ENCODE measurements at places on chromosomes 7 and 10. TPM values are rescaled to one million over a fixed set of nuclear protein-coding genes. Genes with fewer than 3 reads are reported as not detected.

- H3K27me3 ChIP-seq, result no peaks in the 10 kb centered on the region
- no peaks in the 10 kb centered on the region for H3K4me1 ChIP-seq
- no peak overlapping the region for H3K4me3 ChIP-seq
Observed at GRCh38 chr7:90886416-90886815, 290.3 kb downstream of the CDK14 start.

DNA sequence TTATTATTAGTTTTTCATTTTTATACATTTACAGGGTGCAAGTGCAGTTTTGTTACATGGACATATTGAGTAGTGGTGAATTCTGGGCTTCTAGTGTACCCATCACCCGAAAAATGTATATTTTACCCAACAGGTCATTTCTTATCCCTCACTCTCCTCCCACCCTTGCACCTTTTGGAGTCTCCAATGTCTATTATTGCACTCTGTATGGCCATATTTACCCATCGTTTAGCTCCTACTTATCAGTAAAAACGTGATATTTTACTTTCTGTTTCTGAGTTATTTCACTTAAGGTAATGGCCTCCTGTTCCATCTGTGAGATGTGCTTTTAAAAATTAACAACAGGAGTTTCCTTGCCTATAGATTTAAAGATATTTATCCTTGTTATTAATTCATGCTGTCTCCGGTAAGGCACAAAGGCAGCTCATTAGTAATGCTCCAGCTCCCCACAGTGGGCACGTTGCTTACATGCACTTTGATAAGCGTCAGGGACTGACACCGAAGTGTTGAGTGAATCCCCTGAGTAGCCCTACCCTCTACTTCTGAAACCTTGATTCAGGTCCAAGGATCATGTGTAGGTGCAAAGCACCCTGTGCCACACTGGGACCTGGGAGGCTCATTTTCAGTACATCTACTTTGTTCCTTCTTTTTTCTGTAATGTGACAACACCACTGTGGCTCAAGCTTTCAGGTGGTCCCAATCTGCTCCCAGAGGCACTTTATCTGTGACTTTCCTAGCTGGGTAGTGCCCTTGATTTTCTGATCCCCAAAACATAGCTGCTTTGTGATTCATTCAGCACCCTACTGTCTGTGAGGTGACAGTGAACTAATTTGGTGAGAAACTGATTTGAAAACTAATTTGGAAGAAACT lies 27.3 kb downstream of the HYAL4 start:
- peaks cover 10% of the 10 kb centered on the region for H3K27me3 ChIP-seq
- no peaks in the 10 kb centered on the region for H3K4me1 ChIP-seq
- no peak overlapping the region for H3K27ac ChIP-seq
- no peaks in the 10 kb centered on the region for H3K36me3 ChIP-seq
- H3K4me3 ChIP-seq, result no peak overlapping the region

- H3K36me3 ChIP-seq, result no peaks in the 10 kb centered on the region
- no peak overlapping the region for H3K27ac ChIP-seq
- H3K4me1 ChIP-seq, result 0 out of 2 replicates have a peak, but pooled peaks cover 5% of the 10 kb centered on the region
- no peak overlapping the region for H3K4me3 ChIP-seq
Observed at GRCh38 chr7:36092221-36092771, 60.8 kb upstream of the EEPD1 start.

- no peaks in the 10 kb centered on the region for H3K4me1 ChIP-seq
- no peak for DNase-seq
- no peak overlapping the region for H3K27ac ChIP-seq
- no peaks in the 10 kb centered on the region for H3K27me3 ChIP-seq
- no peak overlapping the region for H3K4me3 ChIP-seq
Observed at GRCh38 chr7:121262221-121262620, 66.6 kb upstream of the WNT16 start.

DNA sequence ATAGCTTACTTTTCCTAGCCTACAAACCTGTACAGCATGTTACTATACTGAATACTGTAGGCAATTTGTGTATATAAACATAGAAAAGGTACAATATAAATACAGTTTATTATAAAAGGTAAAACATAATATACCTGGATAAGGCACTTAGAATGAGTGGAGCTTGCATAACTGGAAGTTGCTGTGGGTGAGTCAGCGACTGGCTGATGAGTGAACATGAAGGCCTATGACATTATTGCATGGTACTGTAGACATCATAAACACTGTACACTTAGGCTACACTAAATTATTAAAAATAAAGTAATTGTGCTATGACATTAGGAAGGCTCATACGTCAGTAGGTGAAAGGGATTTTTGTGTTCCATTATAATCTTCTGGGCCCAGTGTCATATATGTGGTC lies 228.8 kb downstream of the HDAC9 start:
- DNase-seq, result no peak
- H3K27me3 ChIP-seq, result no peaks in the 10 kb centered on the region
- H3K4me1 ChIP-seq, result no peaks in the 10 kb centered on the region
- H3K36me3 ChIP-seq, result no peaks in the 10 kb centered on the region

GRCh38 chr10:123795196-123795780 lies 96.3 kb downstream of the CPXM2 start:
- no peaks in the 10 kb centered on the region for H3K36me3 ChIP-seq
- no peak overlapping the region for H3K4me3 ChIP-seq
- H3K27me3 ChIP-seq, result no peaks in the 10 kb centered on the region
- H3K27ac ChIP-seq, result no peak overlapping the region
- no peaks in the 10 kb centered on the region for H3K4me1 ChIP-seq
- DNase-seq, result no peak

GRCh38 chr7:158302274-158303070 lies 285.2 kb downstream of the PTPRN2 start:
- H3K36me3 ChIP-seq, result no peaks in the 10 kb centered on the region
- no peaks in the 10 kb centered on the region for H3K4me1 ChIP-seq
- peaks cover 3% of the 10 kb centered on the region for H3K27me3 ChIP-seq
- H3K27ac ChIP-seq, result no peak overlapping the region

GRCh38 chr10:98795467-98795866 lies 348.7 kb upstream of the HPS1 start:
- H3K27me3 ChIP-seq, result peaks cover 6% of the 10 kb centered on the region
- no peaks in the 10 kb centered on the region for H3K36me3 ChIP-seq
- H3K4me3 ChIP-seq, result no peak overlapping the region
- no peak for DNase-seq
- no peak overlapping the region for H3K27ac ChIP-seq

DNA sequence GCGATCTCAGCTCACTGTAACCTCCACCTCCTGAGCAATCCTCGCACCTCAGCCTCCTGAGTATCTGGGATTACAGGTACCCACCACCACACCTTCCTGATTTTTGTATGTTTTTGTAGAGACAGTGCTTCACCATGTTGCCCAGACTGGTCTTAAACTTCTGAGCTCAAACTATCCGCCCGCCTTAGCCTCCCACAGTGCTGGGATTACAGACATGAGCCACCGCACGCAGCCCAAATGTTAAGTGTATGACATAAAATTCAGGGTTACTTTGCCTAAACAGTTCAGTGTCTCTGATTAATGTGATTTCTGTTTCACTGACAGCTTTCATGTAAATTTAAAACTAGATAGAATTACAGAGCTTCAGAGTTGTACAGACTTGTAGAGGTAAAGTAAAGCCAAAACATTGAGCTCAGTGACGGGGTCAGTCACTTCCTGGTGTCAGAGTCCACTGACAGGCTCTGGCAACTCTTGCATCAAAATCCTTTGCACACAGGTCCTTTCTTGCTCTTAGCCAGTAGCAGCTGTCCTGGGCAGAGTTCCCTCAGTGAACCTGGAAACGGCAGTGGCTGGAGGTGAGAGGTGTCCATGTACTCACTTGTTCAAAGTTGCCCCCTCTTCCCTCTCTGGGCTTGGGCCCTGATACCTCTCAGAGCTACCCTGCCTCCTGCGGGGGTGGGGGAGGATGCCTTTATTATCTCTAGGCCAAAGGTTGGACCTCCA lies 33.7 kb downstream of the MGMT start:
- H3K4me1 ChIP-seq, result no peaks in the 10 kb centered on the region
- H3K27ac ChIP-seq, result no peak overlapping the region
- no peaks in the 10 kb centered on the region for H3K27me3 ChIP-seq
- no peak for DNase-seq

- no peak for DNase-seq
- H3K36me3 ChIP-seq, result no peaks in the 10 kb centered on the region
- H3K27ac ChIP-seq, result no peak overlapping the region
Observed at GRCh38 chr10:10222304-10222841, 795.3 kb upstream of the CELF2 start.

DNA sequence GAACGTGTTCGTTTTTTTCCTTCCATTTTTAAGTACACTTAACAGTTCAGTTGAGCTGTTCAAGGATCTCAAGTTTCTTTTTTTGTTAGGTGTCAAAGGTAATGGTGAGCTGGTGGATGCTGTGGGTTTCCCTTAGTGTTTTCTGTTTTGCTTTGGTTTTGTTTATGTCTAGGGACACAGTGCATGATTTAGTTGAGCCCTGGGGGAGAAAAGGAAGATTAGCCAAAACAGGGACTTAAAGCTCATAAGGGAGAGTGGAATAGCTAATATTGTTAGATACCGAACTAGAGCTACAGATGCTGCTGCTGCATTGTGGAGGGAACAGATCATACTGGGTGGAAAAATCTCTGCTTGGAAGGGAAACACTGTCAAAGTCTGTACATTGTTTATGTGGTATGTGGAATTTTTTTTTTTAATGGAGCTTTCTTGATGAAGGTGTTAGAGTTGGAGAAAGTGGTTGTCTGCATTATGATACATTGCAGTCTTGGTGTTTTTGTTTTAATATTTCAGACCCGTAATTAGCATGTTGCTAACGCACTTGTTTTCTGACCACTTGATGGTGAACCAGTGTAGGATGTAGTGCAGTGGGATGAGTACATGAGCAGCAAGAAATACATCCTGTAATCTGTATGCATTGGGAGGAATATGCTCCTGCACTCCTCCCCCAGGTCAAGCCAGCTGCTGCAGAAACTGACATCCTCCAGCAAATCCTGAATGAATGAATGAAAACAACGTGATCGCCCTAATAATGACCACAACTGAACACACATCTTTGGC lies 2.1 kb downstream of the GLCCI1 start:
- H3K27me3 ChIP-seq, result no peaks in the 10 kb centered on the region
- no peak for DNase-seq
- H3K27ac ChIP-seq, result peak overlapping the region; percentile 80
- peaks cover 32% of the 10 kb centered on the region for H3K4me1 ChIP-seq
- H3K4me3 ChIP-seq, result peak overlapping the region; percentile 88

DNA sequence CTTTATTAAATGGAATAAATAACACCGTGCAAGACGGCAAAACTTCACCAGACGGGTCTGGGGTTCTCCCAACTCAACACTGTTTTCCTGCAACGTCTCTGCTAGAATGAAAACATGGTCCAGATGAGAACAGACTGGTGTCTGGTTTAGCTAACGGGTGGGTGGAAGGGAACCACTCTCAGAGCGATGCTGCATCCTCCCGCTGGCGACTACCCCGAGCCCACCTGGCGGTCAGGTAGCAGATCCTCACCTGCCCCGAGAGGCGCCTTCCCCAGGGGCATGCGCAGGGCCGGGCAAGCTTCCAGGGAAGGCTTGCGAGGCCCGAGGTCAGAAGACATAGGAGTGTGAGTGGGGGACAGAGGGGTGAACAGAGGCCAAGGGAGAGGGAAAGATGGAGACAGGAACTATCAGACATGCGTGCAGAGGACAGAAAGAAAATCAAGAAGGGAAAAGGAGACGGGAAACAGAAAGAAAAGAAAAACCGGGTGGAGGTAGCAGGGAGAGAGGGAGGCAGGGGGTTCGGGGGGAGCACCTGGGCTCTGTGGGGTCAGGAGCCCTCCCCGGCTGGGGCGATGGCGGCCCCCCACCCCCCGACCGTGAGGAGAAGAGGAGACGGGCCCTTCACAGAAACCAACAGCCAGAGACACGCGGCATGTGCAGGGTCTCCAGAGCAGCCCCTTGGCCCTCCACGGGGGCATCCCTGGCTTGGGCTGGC lies 222.0 kb downstream of the MAD1L1 start:
- no peaks in the 10 kb centered on the region for H3K4me1 ChIP-seq
- no peaks in the 10 kb centered on the region for H3K36me3 ChIP-seq
- H3K27ac ChIP-seq, result no peak overlapping the region
- DNase-seq, result no peak
- H3K27me3 ChIP-seq, result no peaks in the 10 kb centered on the region
- H3K4me3 ChIP-seq, result no peak overlapping the region

- H3K36me3 ChIP-seq, result no peaks in the 10 kb centered on the region
- no peaks in the 10 kb centered on the region for H3K4me1 ChIP-seq
- no peak for DNase-seq
- no peaks in the 10 kb centered on the region for H3K27me3 ChIP-seq
- no peak overlapping the region for H3K4me3 ChIP-seq
- H3K27ac ChIP-seq, result no peak overlapping the region
Observed at GRCh38 chr10:131785121-131785460, 115.7 kb upstream of the PPP2R2D start.

The DENND2A gene
- 1.4 TPM for total RNA-seq

The RASA4 gene
- total RNA-seq, result 7.1 TPM

The SKIDA1 gene
- total RNA-seq, result 9.3 TPM

The UPK3BL2 gene
- total RNA-seq, result 14.4 TPM

The ABCA13 gene
- total RNA-seq, result 1.7 TPM

The EPHA1 gene
- total RNA-seq, result 0.39 TPM

The AKR1C2 gene
- total RNA-seq, result 0.33 TPM

Data from Panc1 (cell line).